Panc1 (cell line): ENCODE measurements at places on chromosomes 13 and 19. TPM values are rescaled to one million over a fixed set of nuclear protein-coding genes. Genes with fewer than 3 reads are reported as not detected.

DNA sequence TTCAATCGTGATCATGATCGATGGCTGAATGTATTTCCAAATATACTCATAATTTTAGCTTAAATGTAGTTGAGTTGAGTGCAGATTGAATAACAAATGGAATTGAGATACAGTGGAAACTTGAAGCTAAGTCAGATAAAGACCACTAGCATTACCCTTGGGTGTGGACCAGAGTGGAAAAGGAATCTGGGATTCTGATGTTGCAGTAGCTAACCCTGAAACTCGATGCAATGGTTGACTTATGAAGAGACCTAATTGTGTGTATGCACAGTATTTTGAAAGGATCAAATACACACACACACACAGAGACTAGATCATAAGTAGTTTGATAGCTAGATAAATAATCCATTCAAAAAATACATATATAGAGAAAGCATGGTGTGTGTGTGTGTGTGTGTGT lies 135.8 kb downstream of the RXFP2 start:
- H3K4me3 ChIP-seq = no peak overlapping the region
- no peaks in the 10 kb centered on the region for H3K36me3 ChIP-seq
- no peaks in the 10 kb centered on the region; the same call in 1 of the 2 replicates for H3K27me3 ChIP-seq

- no peaks in the 10 kb centered on the region for H3K27me3 ChIP-seq
- H3K4me3 ChIP-seq = no peak overlapping the region
- no peak overlapping the region for H3K27ac ChIP-seq
- DNase-seq = no peak
- no peaks in the 10 kb centered on the region for H3K36me3 ChIP-seq
These were observed 19.3 kb downstream of the PPP1R12C start for GRCh38 chr19:55097864-55098715.

GRCh38 chr19:9935506-9936325 lies 599 bp downstream of the OLFM2 start:
- H3K36me3 ChIP-seq = no peaks in the 10 kb centered on the region; the same call in 1 of the 2 replicates
- H3K27ac ChIP-seq = no peak overlapping the region
- no peaks in the 10 kb centered on the region for H3K4me1 ChIP-seq
- DNase-seq = no peak

- no peak overlapping the region for H3K27ac ChIP-seq
- DNase-seq = no peak
- H3K4me1 ChIP-seq = no peaks in the 10 kb centered on the region
These were observed 45.9 kb downstream of the XPO4 start for GRCh38 chr13:20856650-20857049.

DNA sequence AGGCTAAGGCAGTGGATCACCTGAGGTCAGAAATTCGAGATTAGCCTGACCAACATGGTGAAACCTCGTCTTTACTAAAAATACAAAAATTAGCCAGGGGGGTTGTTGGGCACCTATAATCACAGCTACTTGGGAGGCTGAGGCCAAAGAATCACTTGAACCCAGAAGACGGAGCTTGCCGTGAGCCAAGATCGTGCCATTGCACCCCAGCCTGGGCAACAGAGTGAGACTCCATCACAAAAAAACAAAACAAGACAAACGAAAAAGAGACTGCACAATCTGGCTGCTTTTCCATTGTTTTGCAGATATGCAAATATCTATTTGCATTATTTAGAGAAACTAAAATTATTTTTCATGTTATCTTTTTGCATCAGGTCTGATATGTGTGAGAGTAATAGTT lies 83.6 kb downstream of the ZNF486 start:
- no peak overlapping the region for H3K27ac ChIP-seq
- H3K36me3 ChIP-seq = no peaks in the 10 kb centered on the region
- no peaks in the 10 kb centered on the region for H3K27me3 ChIP-seq
- no peak overlapping the region for H3K4me3 ChIP-seq
- H3K4me1 ChIP-seq = no peaks in the 10 kb centered on the region
- DNase-seq = no peak

DNA sequence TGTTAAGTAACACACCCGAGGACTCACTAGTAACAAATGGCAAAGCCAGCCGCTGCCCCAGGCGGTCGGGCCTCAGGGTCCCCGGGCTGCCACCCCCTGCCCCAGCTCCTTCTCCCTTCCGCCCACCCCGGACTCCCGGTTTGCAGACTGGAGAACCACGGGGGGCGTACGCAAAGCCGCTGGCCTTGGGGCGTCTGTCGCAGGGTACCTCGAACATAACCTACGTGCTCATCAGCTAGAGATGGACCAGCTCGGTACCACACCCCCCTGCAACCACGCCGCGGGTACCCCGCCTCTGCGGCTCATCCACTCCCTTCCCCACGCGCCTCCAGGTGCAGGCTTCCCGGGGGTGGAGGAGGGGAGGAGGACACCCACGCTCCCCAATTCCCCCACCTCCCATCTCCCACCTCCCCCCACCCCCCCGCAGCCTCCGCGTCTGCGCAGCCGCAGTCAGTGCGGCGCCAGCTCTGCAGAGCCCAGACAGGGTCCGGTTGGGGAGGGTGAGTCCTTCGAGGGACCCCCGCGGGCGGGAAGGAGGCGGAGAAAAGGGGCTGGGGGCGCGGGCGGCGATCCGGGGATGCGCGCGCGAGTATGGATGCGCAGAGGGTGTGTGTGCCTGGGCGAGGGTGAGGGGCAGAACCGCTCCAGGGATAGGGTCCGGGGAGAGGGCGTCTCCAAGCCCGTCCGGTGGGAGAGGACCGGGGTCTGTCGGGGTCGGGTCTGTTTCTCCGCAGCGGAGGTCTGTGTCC lies at the start of gene SMIM17:
Gene SMIM17 (plus strand): TSS at position 449 of the 749 bp plus-strand sequence. CDS start 2,509 bp downstream, outside the sequence.
- H3K36me3 ChIP-seq = no peaks in the 10 kb centered on the region
- H3K27me3 ChIP-seq = no peaks in the 10 kb centered on the region
- H3K4me1 ChIP-seq = no peaks in the 10 kb centered on the region
- no peak within 1 kb of the TSS for H3K27ac ChIP-seq
- H3K4me3 ChIP-seq = no peak within 1 kb of the TSS
- DNase-seq = no peak

- DNase-seq = no peak
- H3K4me1 ChIP-seq = no peaks in the 10 kb centered on the region
- H3K27ac ChIP-seq = no peak overlapping the region
These were observed 408.2 kb downstream of the COG6 start for GRCh38 chr13:40063703-40064102.

- H3K4me1 ChIP-seq = no peaks in the 10 kb centered on the region; the same call in 1 of the 2 replicates
- H3K27ac ChIP-seq = no peak overlapping the region
- no peak for DNase-seq
- H3K36me3 ChIP-seq = no peaks in the 10 kb centered on the region
- H3K4me3 ChIP-seq = no peak overlapping the region
These were observed 11.5 kb upstream of the ATP1A3 start for GRCh38 chr19:42005504-42005903.

DNA sequence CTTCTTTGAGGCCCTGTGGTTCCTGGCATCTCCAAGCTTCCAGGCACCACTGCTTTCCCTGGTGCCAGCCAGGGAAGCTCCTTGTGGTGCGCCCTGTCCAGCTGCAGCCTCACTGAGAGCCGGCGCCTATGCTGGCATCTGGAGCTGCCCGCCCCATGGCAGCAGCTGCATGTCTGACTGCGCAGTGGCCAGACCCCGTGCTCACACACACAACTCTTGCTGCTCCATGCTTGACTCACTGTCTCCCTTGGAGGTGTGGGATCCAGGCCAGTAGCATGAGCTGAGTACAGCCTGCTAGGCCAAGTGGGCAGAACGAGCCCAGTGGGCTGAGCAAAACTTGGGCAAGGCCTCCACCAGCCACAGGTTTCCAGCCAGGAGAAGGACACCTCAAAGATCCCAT lies 11.5 kb upstream of the SUPT20H start:
- no peak for DNase-seq
- no peak overlapping the region for H3K4me3 ChIP-seq
- no peak overlapping the region for H3K27ac ChIP-seq
- H3K27me3 ChIP-seq = no peaks in the 10 kb centered on the region
- no peaks in the 10 kb centered on the region for H3K4me1 ChIP-seq

Gene DEDD2
- 13.2 TPM for total RNA-seq

Gene HTR2A
- not detected for total RNA-seq
